ENCODE measurements at places on chromosomes 12 and 14. TPM values are rescaled to one million over a fixed set of nuclear protein-coding genes. Genes with fewer than 3 reads are reported as not detected.

PIWIL1 gene
- not detected for total RNA-seq

DNA sequence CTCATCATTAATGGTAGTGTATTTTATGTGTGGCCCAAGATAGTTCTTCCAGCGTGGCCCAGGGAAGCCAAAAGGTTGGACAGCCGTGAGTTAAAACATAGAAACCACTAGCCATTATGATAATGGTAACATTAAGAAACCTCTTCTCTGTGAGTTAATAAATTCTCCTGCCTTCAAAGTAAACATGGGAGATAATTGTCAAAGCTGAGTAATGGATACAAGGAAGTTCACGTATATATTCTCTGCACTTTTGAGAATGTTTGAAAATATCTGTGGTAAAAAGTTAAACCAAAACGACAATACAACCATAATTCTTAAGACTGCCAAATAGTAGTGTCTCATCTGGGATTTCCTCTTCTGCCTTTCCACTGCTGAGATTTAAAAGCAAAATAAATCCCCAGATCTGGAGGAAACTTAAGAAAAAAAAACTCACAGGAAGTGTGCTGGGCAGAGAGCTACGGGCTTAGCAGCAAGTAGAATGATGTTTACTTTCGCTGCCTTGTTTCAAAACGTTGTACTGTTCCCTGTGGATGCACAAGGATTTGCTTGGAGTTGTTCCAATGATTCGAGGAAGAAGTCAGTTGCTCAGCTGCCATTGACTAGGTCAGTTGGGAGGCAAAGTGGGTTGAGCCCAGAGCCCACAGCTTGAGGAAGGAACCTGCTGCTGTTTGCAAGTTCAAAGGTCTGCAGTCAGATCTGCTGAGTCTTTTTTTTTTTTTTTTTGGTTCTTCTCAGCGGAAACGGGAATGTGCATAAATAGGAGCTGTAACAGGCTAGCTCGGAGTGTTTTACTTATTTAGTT, 1.7 kb downstream of the TPCN1 start:
- peak; percentile 89 for DNase-seq

OR4M1 gene
- total RNA-seq: not detected

DNA sequence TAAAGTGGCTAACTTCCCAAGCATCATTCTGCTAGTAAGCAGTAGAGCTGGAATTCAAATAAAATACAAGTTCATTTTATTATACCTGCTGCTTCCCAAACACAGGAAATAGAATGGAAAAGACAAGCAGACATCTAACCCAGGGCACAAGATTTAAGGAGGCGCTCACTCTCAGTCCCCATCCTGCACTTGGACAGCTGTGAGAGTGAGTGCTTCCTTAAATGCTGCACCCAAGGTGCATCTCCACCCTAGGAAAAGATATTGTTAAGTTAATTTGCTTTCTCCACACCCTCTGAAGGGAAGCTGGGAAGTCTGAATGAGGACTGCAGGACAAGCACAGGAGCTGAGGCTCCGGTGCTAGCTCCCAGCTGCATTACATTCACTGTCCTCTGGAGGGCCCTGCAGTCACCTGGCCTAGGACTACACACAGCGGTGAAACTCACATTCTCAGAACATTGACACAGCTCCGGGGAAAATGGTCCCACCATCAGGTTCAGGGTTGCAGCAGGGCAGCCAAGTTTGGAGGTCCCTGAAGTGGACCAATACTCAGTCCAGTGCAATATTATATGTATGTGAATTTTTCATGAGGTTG, 14.2 kb downstream of the HEBP1 start:
- peak; percentile 55 for DNase-seq

DNA sequence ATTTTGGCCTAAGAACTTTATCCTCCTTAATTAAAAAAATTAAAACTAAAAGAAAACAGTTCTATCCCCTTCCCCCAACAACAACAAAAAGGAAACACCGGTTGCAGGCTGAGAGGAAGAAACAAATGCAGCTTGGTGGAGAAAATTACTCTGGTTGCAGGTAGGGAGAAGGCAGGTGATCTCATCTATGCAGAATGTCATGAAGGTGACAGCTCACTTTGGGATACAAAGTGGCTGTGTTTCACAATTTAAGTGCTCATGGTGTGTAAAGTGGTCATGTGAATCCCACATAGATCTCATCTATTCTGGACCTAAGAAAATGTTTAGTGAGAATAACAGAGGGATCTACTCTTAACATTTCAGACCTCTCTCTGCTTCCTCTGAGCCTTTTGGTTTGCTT, 219.7 kb upstream of the PKP2 start:
- DNase-seq: no peak

HNRNPA1 gene
- 1,435 TPM for total RNA-seq

LRIG3 gene
- total RNA-seq: 41.5 TPM

DNA sequence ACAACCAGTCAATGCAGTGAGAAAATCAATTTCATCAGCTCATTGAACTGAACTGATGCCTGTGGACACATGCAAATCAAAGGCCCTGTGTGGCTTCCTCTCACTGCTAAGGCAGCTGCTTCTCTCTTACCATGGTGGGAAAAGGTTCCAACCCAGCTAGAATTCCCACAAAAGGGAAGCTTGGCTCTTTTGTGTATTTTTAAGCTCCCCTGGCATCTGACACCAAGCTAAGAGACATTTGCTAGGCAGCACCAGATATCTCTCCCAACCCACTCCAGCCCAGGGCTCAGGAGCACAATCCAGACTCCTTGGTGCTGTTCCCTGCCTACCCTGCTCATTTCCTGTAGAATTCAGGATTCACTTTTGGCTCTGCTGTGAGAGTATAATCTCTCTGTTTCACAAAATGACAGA, 129.6 kb downstream of the GXYLT1 start:
- DNase-seq: no peak

TAS2R13 gene
- total RNA-seq: 0.68 TPM

- no peak for DNase-seq
Observed at GRCh38 chr14:53615252-53615651, 341.4 kb downstream of the BMP4 start.

KRT85 gene
- total RNA-seq: not detected

LLPH gene
- total RNA-seq: 43.8 TPM

DNA sequence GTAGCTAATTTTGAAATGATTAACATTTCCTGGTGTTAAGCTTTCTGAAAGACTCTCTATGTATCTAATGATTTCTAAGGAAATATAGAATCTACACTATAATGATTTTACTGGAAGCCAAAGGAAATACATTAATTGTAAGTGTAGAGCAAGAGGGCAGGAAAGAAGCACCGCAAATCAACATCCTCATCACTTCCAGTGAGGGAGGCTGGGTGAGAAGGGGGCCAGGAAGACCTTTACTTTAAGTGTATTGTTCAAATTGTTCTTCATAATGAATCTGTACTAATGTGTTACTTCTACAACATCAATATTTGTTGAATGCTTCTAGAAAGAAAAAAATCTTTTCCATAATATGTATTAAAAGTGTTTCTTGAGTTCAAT, 65.3 kb upstream of the DACT1 start:
- DNase-seq: no peak

- DNase-seq: no peak
Observed at GRCh38 chr14:104207142-104208014, 69.0 kb downstream of the KIF26A start.

- DNase-seq: no peak
Observed at GRCh38 chr12:1845427-1845826, 25.1 kb downstream of the LRTM2 start.

DNA sequence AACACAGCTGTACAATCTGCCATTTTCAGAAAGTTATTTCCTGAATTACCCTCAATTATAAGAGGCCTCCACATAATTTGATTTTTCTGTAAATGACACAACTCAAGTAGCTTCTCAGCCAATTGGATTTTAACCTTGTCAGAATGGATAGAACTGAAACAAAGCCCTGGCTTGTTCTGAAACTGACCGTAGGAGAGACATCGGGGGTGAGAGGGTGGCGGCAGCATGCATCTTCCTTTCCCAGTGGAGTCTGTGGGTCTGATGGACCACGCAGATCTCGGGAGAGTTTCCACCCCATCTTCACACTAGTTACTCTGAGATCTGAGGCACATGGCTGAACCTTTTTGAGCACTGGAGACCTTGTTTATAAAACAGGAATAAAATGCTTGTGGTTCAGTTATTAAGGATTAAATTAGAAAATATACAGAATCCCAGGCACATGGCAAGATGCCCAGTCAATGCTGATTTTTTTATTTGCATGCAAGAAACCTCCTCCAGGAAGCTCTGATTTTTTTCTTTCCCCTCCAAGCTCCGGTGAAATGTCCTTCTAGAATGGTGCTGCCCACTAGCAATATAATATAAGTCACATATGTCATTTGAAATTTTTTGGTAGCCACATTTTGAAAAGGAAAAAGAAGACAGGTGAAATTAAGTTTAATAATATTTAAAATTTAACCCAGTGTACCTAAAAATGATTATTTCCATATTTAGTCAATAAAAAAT, 153.9 kb downstream of the CHST11 start:
- DNase-seq: no peak

- DNase-seq: no peak
Observed at GRCh38 chr12:28652239-28652638, 462.0 kb downstream of the CCDC91 start.

GRCh38 chr14:105323663-105324062, 9.1 kb downstream of the PACS2 start:
- DNase-seq: no peak

TEX52 gene
- not detected for total RNA-seq

DNA sequence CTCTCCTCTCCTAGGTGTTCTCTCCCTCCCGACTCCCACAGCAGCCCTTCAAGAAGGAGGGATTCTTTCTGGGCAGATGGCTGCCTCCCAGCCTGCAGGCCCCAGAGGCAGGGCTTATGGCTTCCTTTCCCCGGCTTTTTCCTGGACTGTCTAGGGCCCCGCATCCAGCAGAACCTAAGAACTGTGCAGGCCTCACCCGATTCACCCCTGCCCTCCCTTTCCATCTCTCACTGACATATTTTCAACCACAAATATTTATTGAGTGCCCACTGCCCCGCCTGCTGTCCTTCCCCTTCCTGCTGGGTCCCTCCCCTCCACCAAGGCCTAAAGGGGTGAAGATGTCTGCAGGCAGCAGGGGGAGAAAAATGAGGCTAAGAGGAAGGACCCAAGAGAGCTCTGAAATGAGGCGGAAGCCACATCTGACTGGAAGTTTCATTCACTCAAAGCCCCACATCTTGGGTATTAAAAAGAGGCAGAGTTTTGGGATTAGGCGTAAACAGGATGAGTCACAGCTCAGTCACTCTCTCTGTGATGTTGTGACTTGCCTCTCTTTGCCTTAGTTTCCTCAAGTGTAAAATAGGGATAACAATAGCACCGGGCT, 2.9 kb downstream of the SCNN1A start:
- peak; percentile 87 for DNase-seq

DNA sequence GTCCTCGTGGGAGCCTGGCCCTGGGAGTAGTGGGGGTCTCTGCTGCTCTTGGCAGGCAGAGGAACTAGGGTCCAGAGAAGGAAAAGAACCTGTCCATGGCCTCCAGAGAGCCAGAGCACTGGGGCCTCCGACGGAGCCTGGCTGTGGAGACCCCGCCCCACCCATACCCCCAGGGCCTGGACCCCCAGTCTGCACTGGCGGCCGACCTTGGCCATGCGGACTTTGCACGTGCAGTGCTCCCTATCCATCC, 1.1 kb downstream of the BEGAIN start:
- no peak for DNase-seq

- peak; percentile 80 for DNase-seq
Observed at GRCh38 chr14:39266525-39266870, 32.8 kb downstream of the MIA2 start.

TRPV4 gene
- 0.09 TPM for total RNA-seq

- DNase-seq: no peak
Observed at GRCh38 chr14:68145539-68145938, 326.0 kb downstream of the RAD51B start.

C12orf75 gene
- total RNA-seq: 67.7 TPM

SMIM41 gene
- total RNA-seq: not detected

ARHGEF40 gene
- total RNA-seq: 6.7 TPM

GALNT8 gene
- total RNA-seq: not detected

SLC25A47 gene
- total RNA-seq: not detected

Data from MCF 10A (cell line).